Stimulated activated CD8-positive, alpha-beta memory T cell treated with anti-CD3 and anti-CD28 coated beads, Interleukin-2, amount 100 ng/mL, for 48 hours (primary cell): ENCODE measurements at places on chromosomes 5 and 9.

GRCh38 chr5:566636-567309 lies 42.5 kb upstream of the SLC9A3 start:
- no peak for DNase-seq

DNA sequence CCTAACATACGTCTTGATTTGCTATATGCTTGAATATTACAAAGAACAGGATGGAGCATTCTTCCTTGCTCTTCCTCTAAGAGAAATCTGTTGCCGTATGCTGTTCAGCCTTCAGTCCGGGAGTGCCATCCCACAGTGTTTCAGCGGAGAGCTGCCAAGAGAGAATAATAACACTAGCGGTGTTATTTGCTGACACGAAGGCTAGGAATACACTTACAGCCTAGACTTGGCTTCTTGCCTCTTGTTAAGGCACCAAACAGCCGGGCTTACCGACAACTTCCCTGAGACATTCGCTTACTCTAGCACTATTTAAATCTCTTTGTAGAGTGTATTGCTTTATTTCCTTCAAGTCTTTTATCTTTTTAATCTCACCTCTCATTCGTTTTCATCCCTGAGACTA lies 31.4 kb downstream of the KCTD16 start:
- no peak for DNase-seq

DNA sequence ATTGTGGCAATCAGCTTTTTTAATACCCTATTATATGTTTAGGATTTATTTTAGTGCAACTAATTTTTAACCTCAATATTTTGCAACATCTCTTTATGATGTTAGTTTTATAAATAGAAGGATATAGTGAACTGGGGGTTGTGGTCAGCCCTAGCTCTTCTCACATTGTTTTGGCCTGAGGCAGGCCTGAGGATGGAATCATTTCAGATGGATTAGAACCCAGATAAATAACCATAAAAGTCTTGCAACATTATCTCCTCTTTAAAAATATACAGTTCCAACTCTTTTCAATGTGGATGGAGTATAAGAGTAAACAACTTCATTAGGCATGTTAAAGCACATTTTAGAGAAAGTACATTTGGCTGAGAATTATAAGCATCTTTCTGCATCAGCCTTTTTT lies 522.7 kb downstream of the NR2F1-AS1 start:
- DNase-seq: no peak

DNA sequence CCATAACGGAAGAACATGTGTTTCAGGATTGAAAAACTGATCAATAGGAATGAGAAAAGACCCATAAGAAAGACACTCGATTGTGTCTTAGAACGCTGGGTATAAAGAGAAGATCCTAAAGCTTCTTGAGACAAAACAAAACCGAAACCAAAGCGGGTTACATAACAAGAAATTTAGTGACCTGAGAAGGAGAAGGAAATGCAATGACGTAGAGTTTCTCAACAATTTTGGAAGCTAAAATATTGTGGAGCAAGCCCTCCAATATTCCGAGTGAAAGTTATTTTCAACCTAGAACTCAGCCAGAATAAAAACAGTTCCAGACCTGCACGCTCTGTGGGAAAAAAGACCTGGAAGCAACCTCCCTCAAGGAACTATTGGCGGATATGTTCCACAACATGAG lies 81.9 kb upstream of the FREM1 start:
- no peak for DNase-seq

- no peak for DNase-seq
Measured at GRCh38 chr5:101995585-101995984, 300.5 kb downstream of the SLCO4C1 start.
